Stimulated activated CD8-positive, alpha-beta memory T cell treated with anti-CD3 and anti-CD28 coated beads, Interleukin-4, amount 100 ng/mL, for 1 hour (primary cell): ENCODE measurements at places on chromosomes 3 and 15.

DNA sequence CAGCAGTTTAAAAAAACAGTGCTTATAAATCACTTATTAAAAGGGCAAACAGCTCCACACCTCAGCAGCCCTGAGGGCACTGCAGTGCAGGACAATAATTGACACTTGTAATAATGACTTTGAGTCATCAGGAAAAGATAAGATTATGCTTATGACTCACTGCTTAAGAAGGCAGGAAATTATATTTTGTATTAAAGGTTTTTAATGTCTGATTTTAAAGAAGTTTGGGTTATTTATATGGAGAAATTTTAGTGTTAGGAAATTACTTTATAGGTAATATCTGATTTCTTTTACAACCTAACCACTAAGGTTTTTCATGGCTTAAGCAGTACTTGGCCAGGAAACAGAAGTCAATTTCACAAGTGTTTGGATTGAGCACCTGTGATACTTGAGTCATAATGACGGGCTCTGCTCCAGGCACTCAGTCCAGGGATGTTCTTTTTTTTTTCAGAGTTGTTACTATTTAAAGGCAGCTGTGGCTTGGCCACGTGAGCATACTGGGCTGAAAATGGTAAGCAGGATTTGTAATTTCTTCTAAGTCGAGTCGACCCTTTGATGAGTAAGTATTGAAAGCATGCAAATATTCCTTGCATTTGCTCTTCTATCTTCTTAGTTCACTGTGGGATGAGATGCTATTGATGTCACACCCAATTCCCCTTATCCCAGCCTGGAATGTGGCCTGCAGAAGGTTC, 21.6 kb upstream of the SLC6A20 start:
- DNase-seq: no peak

DNA sequence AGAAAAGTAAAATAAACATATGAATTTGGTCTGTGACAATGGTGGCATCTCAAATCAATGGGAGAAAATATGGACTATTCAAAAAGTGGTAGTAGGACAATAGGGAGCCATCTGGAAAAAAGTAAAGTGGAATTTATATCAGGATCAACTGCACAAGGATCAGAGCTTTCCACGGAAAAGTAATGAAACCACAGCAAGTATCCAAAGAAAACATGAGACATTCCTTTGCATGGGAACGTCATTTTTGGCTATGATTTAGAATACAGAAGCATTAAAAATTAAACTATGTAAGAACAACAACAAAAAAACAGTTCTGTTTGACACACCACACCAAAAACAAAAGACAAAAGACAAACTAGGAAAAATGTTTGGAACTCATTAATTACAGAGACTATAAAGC, 18.7 kb downstream of the CRBN start:
- DNase-seq: no peak

DNA sequence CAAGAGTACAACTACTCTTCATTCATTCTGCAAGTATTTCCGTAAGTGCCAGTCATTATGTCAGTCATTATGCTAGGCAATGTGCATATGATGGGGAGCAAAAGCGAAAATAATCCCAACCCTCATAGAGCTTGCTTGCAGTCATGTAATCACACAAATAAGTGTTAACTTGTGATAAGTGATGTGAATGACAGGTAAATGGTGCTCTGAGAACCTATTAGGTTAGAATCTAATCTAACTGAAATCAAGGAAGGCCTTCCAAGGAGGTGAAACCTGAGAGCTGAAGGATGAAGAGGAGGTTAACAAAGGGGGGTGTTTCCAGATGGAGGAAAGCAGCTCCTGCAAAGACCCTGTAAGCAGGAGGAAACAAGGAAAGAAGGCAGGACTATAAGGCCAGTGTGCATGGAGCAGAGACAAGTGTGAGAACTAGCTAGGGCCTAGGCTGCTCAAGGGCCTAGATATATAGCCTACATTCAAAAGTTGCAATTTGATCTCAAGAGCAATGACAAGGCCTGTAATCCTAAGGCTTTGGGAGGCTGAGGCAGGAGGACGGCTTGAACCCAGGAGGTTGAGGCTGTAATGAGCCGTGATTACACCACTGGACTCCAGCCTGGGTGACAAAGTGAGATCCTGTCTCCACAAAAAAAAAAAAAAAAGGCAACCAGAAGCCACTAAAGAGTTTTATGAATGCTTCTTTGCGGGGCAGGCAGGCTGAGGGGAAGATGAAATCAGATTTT, 5.3 kb downstream of the PTPN9 start:
- no peak for DNase-seq

GRCh38 chr15:85026304-85027032, 44.8 kb downstream of the PDE8A start:
- DNase-seq: no peak

GRCh38 chr3:14764331-14765059, 54.3 kb upstream of the FGD5 start:
- DNase-seq: no peak

GRCh38 chr15:94259863-94260262, 28.5 kb downstream of the MCTP2 start:
- no peak for DNase-seq

- DNase-seq: no peak
Measured at GRCh38 chr15:88705769-88706165, 67.0 kb downstream of the ISG20 start.

GRCh38 chr15:52004806-52005205, 14.2 kb upstream of the MAPK6 start:
- no peak for DNase-seq

- DNase-seq: no peak
Measured at GRCh38 chr3:126081618-126082361, 2.1 kb downstream of the SLC41A3 start.

- no peak for DNase-seq
Measured at GRCh38 chr3:115246461-115247020, 99.5 kb upstream of the ZBTB20 start.
